ENCODE measurements at places on chromosomes 3 and 15. TPM values are rescaled to one million over a fixed set of nuclear protein-coding genes. Genes with fewer than 3 reads are reported as not detected.

The ATP8B4 gene
- total RNA-seq, result 0.30 TPM

The CALML4 gene
- total RNA-seq, result 2.0 TPM

The LCTL gene
- 0.12 TPM for total RNA-seq

The FYTTD1 gene
- 16.0 TPM for total RNA-seq

Data from smooth muscle cell of the coronary artery (primary cell).